ENCODE measurements at places on chromosomes 5 and 9. TPM values are rescaled to one million over a fixed set of nuclear protein-coding genes. Genes with fewer than 3 reads are reported as not detected.
A peak's percentile ranks its signal among the peaks of the same experiment; 100 is the strongest.

Gene PCDHA4
- total RNA-seq, result not detected

DNA sequence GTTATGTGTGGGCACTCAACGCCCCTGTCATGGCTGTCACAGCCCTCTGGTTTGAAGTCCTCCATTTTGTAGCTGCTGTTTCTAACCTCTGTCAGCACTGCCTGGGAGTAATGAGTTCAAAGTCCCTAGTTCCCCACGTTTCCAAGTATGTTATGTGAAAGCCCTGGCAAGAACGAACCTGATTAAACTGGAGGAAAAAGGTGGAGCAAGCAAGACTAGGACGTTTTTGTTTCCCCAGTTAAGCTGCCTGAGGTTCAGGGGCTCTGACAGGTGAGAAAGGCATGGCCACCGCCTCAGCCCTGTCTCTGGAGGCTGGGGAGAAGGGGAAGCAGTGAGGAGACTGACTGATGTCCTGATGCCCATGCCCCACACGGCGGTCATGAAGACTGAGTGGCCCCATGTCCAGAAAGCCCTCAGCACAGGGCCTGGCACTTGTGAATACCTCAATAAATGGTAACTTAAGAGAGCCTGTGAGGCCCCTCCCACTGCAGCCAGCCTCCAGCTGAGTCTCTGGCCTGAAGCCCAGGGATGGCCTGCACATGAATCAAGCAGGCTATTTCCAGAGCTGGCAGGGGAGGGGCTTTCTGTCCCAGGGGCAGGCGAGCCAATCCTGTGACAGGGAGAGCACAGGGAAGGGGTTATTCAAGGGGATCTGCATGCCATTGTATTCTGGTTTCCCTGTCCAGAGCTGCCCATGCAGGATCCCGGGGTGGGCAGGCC is 61.8 kb downstream of the PFDN1 start:
- DNase-seq, result peak; percentile 87

- DNase-seq, result no peak
Measured at GRCh38 chr5:36723912-36724311, 117.5 kb downstream of the SLC1A3 start.

- DNase-seq, result no peak
Measured at GRCh38 chr9:109328978-109329637, 8.2 kb upstream of the EPB41L4B start.

Gene PCDHB10
- 1.3 TPM for total RNA-seq

DNA sequence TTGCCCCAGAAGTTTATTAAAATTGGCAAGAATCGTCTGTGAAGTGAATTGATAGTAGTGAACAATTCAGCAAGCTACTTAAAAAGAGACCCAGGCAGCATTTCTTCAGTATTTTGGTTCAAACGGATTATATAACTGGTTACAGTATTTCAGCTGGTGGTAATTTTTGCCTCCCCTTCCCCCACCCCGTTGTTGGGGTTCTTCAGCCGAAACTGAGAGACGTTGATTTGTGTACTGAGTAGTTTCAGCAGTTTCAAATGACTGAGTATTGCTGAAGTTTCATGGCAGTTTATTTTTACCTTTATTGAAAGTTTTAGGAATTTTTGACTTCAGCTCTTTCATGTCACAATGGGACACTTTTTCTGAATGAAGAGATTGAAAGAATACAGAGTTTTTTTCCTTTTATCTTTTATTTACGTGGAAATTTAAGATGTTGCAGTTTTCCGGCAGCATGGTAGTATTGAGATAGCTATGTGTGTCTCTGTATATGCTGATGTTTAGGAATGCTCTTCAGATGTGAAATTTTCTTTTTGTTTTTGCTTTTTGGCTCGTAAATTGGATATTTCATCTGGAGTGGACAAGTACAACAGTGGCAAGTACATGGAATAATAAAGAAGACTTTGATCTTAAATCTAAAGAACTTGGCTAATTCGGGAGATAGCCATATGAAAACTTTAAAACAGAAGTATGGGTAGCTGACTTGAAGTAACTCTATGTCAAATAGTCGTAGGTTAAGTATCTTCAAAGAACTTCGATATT is 1.9 kb downstream of the GPBP1 start:
- DNase-seq, result no peak

DNA sequence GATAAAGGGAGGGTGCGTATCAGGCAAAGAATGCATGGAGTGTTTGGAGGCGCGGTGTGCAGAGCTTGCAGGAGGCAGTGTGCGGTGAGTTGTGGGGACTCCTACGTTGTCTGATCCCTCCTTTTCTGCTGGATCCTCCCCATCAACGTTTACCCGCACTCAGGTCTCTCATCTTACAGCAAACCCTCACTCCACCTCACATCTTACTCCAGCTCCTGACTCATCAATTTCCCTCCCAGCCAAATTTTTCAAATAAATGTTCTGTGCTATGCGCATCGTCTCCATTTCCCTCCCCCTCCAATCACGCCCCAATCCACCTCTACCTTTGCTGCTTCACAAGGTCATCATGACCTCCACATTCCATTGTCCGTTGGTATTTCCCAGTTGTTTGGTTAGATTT is 138.9 kb upstream of the KLF4 start:
- no peak for DNase-seq

GRCh38 chr9:95447660-95448420 is 68.9 kb downstream of the PTCH1 start:
- no peak for DNase-seq

Gene SLC6A19
- total RNA-seq, result not detected

- no peak for DNase-seq
Measured at GRCh38 chr5:565782-566440, 41.7 kb upstream of the SLC9A3 start.

GRCh38 chr9:101486693-101487442 is 46.8 kb upstream of the RNF20 start:
- DNase-seq, result peak; percentile 49

- DNase-seq, result peak; percentile 4
Measured at GRCh38 chr5:108003178-108003577, 332.4 kb upstream of the EFNA5 start.

Gene FOXI1
- total RNA-seq, result not detected

DNA sequence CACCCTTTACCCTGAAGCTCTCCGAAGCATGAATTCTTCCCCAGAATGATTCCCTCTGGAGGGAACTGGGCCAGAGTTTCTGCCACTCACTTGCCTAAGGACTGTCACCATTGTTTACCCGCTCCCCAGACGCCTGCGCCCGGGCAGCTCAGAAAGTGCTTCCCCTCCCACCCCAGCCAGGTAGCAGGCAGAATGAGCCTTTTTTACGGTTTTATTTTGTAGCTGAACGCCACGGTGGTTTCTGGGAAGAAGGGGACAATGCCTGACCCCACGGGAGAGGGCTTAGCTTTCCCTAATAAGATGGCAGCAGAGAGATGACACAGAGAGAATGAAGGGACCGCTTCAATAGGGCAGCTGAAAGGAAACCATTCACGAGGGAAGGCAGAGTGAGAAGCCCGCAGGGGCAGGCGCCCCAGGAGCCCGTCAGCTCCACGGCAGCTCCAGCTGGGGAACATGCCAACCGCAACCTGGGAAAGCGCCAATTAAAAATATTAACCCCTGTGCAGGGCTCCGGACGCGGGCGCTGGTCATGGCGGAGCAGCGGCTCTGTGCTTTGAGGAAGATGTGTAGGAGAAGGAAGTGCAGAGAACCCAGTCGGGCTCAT is 20.4 kb upstream of the NTNG2 start:
- no peak for DNase-seq

Gene ADRB2
- total RNA-seq, result 3.1 TPM

- no peak for DNase-seq
Measured at GRCh38 chr5:149517461-149518122, 33.6 kb downstream of the CSNK1A1 start.

DNA sequence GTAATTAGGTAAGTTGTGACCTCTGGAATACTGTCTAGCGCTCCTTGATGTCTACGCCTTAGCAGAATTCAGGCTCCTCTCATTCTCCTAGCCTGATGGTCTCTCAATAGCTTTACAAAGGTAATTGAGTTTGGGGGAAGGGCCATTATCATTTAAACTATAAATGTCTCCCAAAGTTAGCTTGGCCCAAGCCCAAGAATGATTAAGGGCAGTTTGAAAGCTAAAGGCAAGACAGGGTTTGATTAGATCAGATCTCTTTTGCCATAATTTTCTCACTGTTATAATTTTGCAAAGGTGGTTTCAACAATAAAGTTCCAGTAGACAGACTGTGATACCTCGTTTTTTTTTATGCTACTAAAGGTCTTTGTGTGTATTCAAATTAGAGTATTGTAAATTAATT is 3.7 kb upstream of the SLC30A5 start:
- DNase-seq, result no peak

DNA sequence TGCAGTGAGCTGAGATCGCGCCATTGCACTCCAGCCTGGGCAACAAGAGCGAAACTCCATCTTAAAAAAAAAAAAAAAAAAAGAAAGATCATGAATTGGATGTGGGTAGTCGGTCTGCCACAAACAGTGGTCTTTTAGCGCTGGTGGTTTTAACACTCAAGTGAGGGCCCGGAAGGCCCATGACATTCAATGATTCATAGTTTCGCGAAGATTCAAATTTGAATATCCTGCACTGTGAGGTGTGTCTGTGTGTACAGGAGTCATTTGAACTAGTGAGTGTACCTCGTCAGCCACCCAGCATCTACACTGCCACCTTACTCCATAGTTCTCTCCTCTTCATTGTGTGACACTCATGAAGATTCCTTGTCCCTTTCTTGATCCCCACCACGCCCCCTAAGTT is 41.3 kb downstream of the CFAP77 start:
- DNase-seq, result no peak

- peak; percentile 21 for DNase-seq
Measured at GRCh38 chr5:163880302-163880701, 374.9 kb downstream of the MAT2B start.

DNA sequence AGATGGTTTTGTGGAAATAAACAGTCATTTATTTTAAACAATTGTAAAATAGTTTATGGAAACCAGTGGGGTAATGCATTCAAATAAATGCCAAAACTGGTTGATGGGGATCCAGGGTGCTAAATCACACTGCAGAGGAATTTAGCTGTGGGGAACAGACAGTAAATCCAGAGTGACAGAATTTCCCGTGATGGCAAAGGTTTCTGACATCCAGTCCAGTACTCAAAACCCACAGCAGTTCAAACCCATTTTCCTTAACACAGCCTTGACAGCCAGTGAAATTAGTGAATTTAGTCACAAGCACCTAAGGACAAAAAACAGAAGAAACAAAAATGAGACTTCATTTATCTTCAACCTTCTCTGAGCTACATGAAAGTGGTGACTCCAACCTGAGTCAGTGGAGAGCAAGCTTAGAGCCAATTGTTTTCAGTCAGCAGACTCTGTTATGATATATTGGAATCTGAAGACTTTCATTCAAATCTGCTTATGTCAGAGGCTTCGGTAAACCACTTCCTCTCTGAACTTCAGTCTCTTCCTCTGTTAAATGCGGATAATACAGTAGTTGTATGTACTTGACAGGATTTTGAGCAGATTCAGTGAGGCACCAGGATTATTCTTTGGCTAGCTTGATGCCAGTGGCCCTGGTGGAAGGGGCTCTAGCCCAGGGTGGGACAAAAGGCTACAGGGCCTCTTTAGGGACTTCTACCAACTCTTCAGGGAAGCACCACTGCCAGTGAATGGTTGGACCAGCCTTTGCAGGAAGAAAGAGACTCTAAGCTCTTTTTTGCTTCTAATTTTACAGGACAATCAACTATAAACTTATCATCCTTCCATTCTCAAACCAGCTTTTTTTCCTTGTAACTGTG is 185.3 kb downstream of the MAPKAP1 start:
- peak; percentile 96 for DNase-seq

Gene SKIC3
- total RNA-seq, result 111 TPM

Gene TLR4
- 1.7 TPM for total RNA-seq

Gene PCDHB8
- total RNA-seq, result 2.9 TPM

GRCh38 chr9:114555696-114556095 is 31.9 kb upstream of the ATP6V1G1 start:
- no peak for DNase-seq

GRCh38 chr5:68290260-68290674 is 74.7 kb downstream of the PIK3R1 start:
- DNase-seq, result peak; percentile 52

DNA sequence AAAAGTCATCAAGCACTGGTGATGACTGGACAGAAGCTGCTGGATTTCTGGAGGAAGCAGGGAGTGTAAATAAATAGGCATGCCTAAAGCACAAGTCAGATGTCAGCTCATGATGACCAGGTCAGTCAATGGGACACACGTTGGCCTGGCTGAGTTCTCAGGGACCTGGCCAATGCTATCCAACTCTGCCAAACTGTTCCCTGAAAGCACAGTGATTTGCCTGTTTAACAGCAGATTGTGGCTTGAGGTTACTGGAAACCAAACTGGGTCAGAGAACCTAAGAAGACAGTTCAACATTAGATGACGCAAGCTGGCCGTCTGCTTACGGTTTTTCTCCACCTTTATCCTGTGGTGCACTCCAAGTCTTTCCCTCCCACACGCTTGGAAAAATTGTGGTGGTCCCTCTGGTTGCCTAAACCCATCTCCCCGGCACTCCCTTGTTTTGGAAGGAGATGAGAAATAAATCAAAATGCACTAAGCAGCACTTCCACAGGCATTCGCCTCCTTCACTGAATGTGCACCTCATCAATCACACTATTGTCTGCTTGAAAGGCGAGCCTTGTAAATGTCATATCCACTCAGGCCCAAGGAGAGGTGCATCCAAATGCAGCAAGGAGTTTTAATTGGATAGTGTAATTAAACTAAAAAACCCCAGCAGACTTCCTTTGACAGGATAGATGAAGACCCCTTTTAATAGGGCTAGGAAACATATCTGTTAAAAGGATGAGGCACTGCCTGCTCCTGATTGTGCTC is 199.4 kb downstream of the GAPVD1 start:
- DNase-seq, result peak; percentile 40

DNA sequence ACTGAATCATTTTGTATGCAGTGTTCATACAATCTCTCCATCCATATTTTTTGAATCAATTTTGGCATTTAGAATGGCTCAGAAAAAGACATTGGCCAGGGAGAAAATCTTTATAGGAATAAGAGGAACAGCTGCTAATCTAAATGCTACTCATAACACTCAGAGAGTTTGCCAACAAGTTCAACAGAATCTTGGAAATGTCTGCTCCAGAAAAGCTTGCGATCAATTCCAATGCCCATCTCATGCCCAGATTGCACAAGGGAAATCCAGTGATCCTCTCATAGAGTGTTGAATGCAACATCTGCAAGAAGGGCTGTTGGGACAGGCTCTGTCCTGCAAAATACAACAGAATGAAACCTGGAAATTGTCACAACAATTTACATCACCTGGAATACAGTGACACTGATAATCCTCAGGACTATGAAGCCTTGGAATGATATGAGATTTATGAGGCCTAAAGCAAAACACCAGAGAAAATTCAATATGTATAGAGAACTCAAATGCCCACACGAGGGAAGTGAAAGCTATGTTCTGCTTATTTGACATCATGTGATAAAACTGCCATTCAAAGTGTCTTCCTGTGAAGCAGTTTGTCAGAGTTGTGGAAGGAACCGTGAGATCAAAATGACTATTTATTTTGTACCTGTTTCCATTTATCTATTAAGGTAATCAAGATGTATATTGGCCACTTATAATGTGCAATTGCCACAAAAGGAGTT is 190.1 kb downstream of the PARP8 start:
- no peak for DNase-seq

Gene GCNT4
- total RNA-seq, result 5.1 TPM

GRCh38 chr9:120913647-120914264 is 12.8 kb downstream of the TRAF1 start:
- no peak for DNase-seq

Gene PDLIM4
- total RNA-seq, result 27.8 TPM

Measured in HFFc6 (cell line).